B cell (primary cell): ENCODE measurements at places on chromosomes 11 and 22. TPM values are rescaled to one million over a fixed set of nuclear protein-coding genes. Genes with fewer than 3 reads are reported as not detected.

GRCh38 chr11:64390558-64390957, 31.6 kb downstream of the RPS6KA4 start:
- H3K4me1 ChIP-seq: peaks cover 7% of the 10 kb centered on the region
- no peaks in the 10 kb centered on the region for H3K36me3 ChIP-seq
- no peak for DNase-seq
- H3K27ac ChIP-seq: no peak overlapping the region

DNA sequence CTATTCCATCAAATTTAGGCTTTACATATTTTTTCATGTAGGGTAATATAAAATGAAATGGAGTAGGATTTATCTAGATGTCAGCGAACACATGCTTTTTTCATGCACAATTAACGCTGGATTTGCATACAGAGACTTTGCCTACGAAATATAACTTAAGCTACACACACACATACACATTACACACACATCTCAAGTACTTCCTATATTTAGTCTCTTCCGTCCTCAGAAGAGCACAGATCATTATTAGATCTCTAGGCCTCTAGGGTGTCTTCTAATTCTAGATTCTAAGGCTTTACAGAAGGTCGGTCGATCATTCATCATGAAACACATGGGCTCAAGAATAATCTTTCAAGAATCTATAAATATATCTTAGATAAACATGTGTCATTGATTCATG, 3.8 kb upstream of the MS4A13 start:
- H3K27ac ChIP-seq: no peak overlapping the region
- no peaks in the 10 kb centered on the region for H3K27me3 ChIP-seq
- peaks cover 8% of the 10 kb centered on the region for H3K4me1 ChIP-seq

- no peak for DNase-seq
- H3K36me3 ChIP-seq: no peaks in the 10 kb centered on the region
- no peaks in the 10 kb centered on the region for H3K27me3 ChIP-seq
- H3K4me1 ChIP-seq: peaks cover 7% of the 10 kb centered on the region
- no peak overlapping the region for H3K4me3 ChIP-seq
Observed at GRCh38 chr22:45125188-45125587, 38.5 kb upstream of the NUP50 start.

SMTNL1 gene
- total RNA-seq: not detected in 2 replicates

GRCh38 chr22:38696606-38697424, 3.9 kb downstream of the JOSD1 start:
- H3K36me3 ChIP-seq: peaks cover 3% of the 10 kb centered on the region
- no peaks in the 10 kb centered on the region for H3K27me3 ChIP-seq
- H3K4me1 ChIP-seq: peaks cover 36% of the 10 kb centered on the region
- DNase-seq: no peak

GRCh38 chr11:62402960-62403730, 15.7 kb upstream of the SCGB1A1 start:
- H3K36me3 ChIP-seq: no peaks in the 10 kb centered on the region
- H3K4me1 ChIP-seq: peaks cover 9% of the 10 kb centered on the region
- no peaks in the 10 kb centered on the region for H3K27me3 ChIP-seq
- no peak for DNase-seq
- no peak overlapping the region for H3K27ac ChIP-seq
- H3K4me3 ChIP-seq: no peak overlapping the region

KDELR3 gene
- total RNA-seq: not detected in 2 replicates

KCNK7 gene
- 3.5 and 3.9 TPM in 2 replicates for total RNA-seq
